ENCODE measurements at places on chromosomes 3 and 15.

DNA sequence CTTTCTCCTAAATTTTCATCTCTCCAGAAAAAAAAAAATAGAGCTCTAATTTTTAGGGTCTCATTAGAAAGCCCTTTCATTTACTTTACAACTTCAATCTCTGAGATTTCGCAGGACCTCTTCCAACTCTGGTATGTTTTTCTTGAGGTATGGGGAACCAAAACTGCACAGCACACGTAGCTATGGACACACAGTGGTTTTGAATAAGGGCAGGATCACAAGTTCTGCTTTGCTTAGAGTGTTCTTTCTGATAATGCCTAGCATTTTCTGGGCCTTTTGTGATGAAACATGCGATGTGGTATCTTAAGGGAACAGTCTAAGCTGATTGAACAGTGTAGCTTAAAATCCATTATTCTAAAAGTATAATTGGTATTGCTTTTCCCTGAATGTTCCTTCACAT is 25.3 kb downstream of the ZNF592 start:
- DNase-seq, result no peak

- DNase-seq, result no peak
Measured at GRCh38 chr3:16177962-16178627, 3.6 kb downstream of the GALNT15 start.

DNA sequence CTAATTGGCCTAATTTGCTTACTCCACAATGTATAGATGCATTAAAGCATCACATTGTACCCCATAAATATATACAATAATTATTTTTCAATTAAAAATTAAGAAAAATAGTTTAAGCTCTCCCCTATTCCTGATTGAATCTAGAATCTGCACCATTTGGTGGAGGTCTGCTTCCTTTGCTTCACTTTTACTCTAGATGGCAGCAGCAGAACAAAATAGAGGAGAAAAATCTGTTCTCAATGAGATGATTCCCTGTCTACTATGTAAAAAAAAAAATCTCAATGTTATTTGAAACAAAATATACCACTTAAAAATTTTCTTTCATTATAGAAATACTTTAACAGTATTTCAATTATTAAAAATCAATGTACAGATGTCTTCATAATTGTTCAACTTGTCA is 109.6 kb upstream of the FXR1 start:
- peak; percentile 33 for DNase-seq

- no peak for DNase-seq
Measured at GRCh38 chr3:170360916-170361315, 3.4 kb downstream of the SKIL start.

- DNase-seq, result no peak
Measured at GRCh38 chr15:62569460-62570404, 404.6 kb upstream of the C2CD4B start.

DNA sequence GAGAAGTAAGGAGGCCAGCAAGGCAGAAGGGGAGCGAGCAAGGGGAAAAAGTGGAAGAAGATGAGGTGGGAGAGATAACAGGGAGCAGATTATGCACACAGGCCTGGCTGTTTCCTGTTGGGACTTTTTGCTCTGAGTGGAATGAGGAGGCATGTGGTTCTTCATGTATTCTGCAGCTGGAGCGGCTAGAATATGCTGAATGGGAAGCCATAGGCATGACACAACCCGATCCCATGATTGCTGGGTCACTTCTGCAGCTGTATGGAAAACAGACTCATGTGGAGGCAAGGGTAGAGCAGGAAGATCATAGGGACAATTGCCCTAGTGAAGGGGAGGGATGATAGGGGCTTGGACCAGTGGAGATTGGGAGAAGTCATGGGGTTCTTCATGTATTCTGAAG is 206.0 kb upstream of the SUCLG2 start:
- DNase-seq, result no peak

GRCh38 chr15:65785151-65785550 is 6.9 kb downstream of the DENND4A start:
- DNase-seq, result no peak

GRCh38 chr15:96106628-96107027 is 223.9 kb upstream of the NR2F2 start:
- no peak for DNase-seq

DNA sequence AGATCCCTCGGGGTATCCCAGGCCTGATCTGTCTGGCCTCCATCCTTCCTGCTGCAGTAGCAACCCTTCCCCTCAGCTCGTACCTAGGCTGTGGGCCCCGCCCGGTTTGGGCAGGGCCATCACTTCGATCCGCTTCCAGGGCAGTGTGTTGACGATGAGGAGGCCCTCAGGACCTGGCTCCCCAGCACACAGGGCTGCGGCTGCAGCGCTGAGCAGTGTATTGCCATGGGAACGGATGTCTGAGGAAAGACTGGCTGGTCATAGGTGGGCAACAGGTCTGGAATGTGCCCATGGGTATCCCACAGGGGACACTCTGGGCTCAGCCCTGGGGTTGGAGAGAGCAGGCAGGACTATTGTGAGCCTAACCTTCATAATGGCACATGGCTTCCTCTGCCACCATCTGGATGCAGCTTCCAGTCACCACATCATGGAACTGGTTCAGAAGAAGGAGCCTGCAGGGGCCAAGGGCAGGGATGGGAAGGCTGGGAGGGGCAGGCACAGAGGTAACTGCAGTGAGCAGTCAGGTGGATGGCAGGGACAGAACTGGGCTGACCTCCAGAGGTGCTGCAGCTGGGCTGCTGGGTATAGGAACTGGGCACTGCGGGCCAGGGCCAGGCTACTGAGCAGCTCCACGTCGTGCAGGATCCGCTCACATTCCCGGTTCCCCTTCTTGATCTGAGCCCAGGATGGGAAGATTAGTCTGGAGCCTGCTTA is 8.7 kb downstream of the MAN2C1 start:
- DNase-seq, result no peak

GRCh38 chr3:147391781-147392624 is 14.3 kb downstream of the ZIC4 start:
- no peak for DNase-seq

DNA sequence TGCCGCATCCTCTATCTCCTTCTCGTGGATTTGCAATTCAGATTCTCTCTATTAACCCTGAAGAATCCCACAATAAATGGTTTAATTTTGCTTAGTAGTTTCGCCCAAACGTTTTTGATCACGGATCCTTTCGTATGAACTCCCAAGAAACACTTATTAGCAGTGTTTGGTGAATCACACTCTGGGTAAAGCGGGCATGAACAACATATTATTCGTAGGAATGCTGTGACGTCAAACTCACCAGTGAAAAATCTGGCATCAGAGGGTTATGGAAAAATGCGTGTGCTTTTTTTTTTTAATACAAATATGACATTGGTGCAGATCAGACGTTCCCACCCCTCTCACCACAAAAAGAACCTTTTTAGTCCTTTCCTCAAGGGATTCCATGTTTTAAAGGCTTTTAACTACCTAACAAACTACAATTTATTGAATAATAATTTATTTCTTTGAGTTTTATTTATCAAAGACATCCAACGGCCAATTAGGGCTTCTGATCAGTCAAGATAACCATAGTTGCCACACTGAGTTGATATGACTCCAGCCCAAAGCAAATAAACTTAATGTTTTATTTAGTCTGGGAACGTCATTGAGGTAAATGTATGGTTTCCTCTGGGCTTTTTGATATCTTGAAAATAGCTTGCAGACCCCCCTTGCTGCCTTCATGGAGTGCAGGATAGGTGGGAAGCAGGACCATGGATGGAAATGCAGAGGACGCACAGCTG is 45.5 kb upstream of the CGNL1 start:
- DNase-seq, result no peak

DNA sequence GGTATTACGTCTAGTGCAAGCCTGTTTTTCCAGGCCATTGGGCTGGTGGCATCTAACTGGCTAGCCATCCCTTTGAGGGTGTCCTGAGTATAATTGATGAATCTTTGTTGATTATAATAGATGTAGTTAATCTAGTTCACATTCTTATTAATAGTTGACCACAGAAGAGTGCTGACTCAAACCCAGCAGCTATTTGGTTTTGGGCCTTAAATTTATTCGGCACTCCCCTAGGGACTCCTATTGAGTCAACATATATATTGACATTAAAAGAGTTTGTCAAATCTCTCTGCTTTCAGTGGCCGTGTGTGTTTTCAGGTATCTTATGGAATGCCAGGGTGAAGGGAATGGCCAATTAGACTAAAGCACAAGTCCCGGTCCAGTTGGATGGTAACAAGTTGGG is 19.7 kb downstream of the ARL8B start:
- DNase-seq, result no peak

DNA sequence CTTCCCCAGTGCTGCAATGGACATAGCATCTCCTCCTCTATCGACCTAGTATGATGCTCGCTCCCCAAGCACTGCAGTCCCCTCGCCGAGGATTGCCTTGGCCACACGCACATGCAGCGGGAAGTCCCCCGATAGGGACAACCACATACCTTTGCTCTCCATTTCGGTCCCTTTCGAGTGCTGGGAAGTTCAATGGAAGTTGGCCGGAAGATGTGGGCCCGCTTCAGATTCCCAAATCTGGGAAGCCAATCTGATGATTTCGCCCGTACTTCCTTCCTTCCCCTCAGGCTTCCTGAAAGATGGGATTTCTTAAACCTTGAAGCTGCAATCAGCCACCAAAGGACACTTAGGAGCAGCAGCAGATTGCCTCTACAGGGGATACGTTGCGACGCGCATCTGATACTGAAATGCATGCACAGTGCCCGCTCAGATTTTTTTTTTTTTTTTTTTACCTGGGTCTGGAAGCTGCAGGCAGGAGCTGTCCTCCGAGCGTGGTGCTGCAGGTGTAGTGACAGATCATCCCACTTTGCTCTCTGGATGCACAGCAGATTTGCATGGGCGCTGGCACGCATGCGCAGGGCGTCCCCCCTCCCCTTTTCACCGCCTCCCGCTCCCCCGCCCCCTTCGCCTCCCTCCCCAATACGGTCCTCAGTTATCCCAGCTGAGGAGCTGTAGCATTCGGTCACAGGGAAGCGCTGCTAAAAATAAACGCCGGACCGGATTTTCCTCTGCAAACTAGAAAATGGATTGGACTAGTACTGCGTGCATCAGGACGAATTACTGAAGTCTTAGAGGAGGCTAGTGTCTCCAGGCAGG is at the start of gene FGF12:
Gene FGF12, minus strand, starts transcription at position 510 of the 816 bp plus-strand sequence.
- DNase-seq, result peak; percentile 87
